Ovary (tissue), 10 donors: ENCODE measurements at places on chromosomes 7 and 10. TPM values are rescaled to one million over a fixed set of nuclear protein-coding genes. Genes with fewer than 3 reads are reported as not detected.

- no peak overlapping the region for H3K27ac ChIP-seq
- no peaks in the 10 kb centered on the region for H3K27me3 ChIP-seq
- peaks cover 12% of the 10 kb centered on the region for H3K4me1 ChIP-seq
Observed at GRCh38 chr10:33315891-33316290, 18.6 kb downstream of the NRP1 start.

DNA sequence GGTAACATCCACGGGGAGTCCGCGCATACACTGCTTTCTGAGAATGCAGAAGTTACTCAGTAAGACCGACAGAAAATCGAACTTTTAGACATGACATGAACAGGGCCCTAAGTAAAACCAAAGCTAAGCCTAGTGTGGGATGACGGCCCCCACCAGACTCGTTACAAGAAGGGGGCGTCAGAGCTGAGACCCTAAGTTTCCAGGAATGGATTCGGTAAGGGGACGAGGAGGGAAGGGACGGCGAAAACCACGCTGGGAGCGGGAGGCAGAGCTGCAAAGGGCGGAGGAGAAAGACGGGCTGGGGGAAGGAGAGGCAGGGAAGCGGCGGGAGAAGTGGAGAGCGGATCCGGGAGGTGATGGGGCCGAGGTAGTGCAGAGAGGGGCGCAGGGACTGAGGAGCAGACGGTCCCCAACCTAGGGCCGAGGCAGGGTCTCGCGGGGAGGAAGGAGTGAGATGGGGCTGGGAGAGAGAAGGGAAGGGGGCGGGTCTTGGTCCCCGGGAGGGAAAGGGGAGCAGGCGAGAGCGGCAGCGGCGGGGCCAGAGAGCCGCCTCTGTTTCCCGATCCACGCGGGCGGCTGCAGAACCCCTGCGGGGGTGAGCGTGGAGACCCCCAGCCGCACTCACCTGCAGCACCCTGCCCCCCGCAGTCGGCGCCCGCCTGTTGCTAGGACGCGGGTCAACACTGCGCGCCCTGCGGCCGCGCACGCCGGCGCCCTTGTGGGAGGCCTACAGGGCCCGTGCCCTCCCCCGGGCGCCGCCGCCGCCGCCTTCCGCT is 513 bp downstream of the ODAD2 start:
- H3K27me3 ChIP-seq = no peaks in the 10 kb centered on the region
- peak; percentile 63 for DNase-seq
- H3K4me1 ChIP-seq = no peaks in the 10 kb centered on the region
- H3K36me3 ChIP-seq = no peaks in the 10 kb centered on the region

- no peak overlapping the region for H3K27ac ChIP-seq
- H3K4me1 ChIP-seq = peaks cover 1% of the 10 kb centered on the region
- H3K36me3 ChIP-seq = no peaks in the 10 kb centered on the region
- no peaks in the 10 kb centered on the region for H3K27me3 ChIP-seq
- no peak overlapping the region for H3K4me3 ChIP-seq
Observed at GRCh38 chr7:135205850-135206249, 5.5 kb downstream of the WDR91 start.

GRCh38 chr7:128935342-128935730 is 2.4 kb upstream of the IRF5 start:
- no peak for DNase-seq
- H3K27me3 ChIP-seq = no peaks in the 10 kb centered on the region
- H3K27ac ChIP-seq = no peak overlapping the region
- H3K36me3 ChIP-seq = no peaks in the 10 kb centered on the region

- no peak for DNase-seq
- H3K27ac ChIP-seq = no peak overlapping the region
- peaks cover 7% of the 10 kb centered on the region for H3K4me1 ChIP-seq
- H3K4me3 ChIP-seq = no peak overlapping the region
Observed at GRCh38 chr7:41449694-41450093, 253.2 kb downstream of the INHBA start.

- H3K4me3 ChIP-seq = no peak overlapping the region
- H3K36me3 ChIP-seq = no peaks in the 10 kb centered on the region
- no peaks in the 10 kb centered on the region for H3K27me3 ChIP-seq
- no peaks in the 10 kb centered on the region for H3K4me1 ChIP-seq
- no peak overlapping the region for H3K27ac ChIP-seq
Observed at GRCh38 chr10:47049056-47049851, 138.0 kb downstream of the PTPN20 start.

DNA sequence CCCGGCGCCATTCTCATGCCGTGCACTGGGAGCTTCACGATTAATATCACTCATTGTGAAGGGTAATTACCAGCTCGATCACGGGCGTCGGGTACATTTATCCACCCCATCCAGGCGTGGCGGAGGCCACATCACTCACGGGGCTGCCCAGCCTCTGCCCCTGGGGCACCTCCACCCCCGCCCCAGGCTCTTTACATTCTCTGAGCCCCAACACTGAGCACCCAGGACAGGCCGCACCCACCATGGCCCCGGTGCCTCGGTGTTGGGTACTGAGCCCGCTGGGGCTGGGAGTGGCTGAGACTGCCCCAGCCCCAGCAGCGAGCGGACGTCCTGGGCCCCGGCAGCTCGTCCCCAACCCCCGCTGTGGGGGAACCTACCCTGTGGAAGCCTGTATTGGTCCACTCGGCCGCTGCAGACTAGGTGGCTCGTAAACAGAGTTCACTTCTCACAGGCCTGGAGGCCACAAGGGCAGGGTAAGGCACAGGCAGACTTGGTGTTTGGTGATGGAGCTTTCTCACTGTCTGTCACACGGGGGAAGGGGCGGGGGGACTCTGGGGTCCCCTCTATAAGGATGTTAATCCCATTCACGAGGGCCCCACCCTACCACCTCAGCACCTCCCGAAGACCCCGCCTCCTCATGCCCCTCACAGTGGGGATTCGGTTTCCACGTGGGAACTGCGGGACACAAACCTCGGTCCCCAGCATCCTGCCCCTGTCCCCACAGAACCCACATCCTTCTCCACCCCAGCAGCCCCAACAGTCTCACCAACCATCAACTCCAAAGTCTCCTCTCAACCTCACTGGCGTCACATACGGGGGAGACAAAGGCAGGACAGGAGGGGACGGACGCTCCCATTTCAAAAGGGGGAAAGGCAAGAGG is 184.1 kb downstream of the ELFN1 start:
- H3K4me3 ChIP-seq = no peak overlapping the region
- DNase-seq = peak; percentile 18
- H3K36me3 ChIP-seq = no peaks in the 10 kb centered on the region
- H3K4me1 ChIP-seq = no peaks in the 10 kb centered on the region
- H3K27me3 ChIP-seq = no peaks in the 10 kb centered on the region
- no peak overlapping the region for H3K27ac ChIP-seq

DNA sequence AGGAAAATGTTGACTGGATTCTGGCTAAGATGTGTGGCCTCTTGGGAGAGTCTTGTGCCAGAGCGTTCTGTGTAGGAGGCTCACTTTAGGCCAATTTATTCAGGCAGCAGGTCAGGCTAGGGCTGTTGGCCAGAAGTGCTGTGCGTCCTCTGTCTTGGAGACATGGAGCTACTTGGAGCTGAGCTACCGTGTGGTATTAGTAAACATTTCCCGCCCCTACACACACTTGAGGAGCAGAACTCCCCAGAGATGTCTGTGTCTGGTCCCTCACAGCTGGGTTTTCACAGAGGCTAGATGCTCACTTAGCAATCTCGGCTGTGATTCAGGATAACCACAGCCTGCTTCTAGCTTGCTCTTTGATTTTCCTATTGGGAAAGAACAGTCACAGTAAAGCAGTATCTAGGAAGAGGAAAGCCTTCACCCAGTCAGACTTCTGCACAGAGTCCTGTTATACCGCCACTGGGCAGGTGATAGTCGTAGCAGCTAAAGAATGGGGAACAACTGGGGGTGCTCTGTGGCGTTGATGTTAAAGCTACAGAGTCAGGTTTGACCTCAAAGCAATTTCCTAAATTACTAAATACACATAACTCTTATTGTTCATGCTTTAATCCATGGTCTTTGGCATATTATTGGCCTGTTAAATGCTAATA is 86.7 kb downstream of the MDFIC start:
- H3K4me3 ChIP-seq = no peak overlapping the region
- no peaks in the 10 kb centered on the region for H3K27me3 ChIP-seq
- no peaks in the 10 kb centered on the region for H3K36me3 ChIP-seq
- DNase-seq = peak; percentile 72

DNA sequence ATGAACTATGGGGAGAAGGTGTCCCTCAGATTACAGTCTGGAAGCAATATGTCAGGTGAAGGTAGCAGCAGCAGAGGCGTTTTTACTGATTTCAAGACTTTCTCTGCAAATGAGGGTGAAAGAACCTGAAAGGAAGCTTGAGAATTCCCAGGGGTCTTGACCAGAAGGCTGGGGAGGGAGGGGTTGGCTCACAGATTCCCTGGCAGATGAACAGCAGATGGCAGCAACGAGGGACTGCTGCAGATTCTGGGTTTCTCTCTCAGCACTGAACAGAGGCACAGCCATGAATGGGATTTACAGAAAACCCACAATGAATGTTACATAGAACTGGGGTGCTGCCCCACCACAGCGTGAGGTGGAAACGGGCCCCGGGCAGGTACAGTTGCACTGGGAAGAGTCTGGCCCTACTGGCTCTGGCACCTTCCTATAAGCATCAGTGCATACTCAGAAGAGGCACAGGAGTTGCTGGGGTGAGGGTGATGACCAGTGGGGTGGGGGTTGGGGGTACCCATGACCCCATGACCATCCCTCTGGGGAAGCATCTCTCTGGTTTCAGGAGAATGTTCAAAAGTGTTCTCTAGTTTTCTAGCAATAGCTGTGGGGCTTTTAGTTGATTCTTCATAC is 317.8 kb downstream of the SH2D4B start:
- no peak overlapping the region for H3K4me3 ChIP-seq
- no peaks in the 10 kb centered on the region for H3K4me1 ChIP-seq

DNA sequence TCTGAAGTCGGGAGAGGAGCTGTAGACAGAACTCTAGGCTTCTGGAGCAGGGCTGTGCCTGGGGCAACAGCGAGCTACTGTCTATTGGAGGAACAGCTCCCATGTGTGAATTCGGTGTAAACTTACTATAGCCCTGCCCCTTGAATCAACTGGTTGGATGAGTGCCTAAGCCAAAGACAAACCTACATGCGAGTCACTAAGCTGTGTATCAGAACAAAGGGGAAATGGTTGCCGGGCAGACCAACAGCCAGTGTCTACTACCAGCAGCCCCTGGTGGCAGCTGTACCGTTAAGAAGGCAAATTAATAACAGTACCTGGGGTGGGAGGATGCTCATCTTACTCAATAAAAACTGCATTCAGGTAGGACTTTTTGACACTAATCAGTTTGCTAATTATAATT is 343.6 kb downstream of the ACTR3B start:
- H3K36me3 ChIP-seq = no peaks in the 10 kb centered on the region
- no peak overlapping the region for H3K4me3 ChIP-seq
- no peak overlapping the region for H3K27ac ChIP-seq
- H3K27me3 ChIP-seq = no peaks in the 10 kb centered on the region
- H3K4me1 ChIP-seq = no peaks in the 10 kb centered on the region

DNA sequence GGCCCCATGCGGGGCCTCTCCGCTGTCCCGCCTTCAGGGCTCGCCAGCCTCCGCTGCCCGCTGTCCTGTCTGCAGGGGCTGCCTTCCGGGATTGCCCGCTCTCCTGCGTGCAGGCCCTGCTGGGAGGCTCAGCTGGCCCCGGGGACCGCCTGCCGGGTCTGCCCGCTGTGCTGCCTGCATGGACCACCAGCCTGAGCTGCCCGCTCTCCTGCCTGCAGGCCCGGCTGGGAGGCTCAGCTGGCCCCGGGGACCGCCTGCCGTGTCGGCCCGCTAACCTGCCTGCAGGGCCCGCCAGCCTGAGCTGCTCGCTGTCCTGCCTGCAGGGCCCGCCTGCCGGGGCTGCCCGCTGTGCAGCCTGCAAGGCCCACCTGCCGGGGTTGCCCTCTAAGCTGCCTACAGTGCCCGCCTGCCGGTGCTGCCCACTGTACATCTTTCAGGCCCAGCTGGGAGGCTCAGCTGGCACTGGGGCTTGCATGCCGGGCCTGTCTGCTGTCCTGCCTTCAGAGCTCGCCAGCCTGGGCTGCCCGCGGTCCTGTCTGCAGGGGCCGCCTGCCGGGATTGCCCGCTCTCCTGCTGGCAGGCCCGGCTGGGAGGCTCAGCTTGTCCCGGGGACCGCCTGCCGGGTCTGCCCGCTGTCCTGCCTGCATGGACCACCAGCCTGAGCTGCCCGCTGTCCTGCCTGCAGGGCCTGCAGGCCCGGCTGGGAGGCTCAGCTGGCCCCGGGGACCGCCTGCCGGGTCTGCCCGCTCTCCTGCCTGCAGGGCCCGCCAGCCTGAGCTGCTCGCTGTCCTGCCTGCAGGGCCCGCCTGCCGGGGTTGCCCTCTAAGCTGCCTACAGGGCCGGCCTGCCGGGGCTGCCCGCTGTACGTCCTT is 165.1 kb downstream of the GLRX3 start:
- peaks cover 2% of the 10 kb centered on the region for H3K27me3 ChIP-seq
- peaks cover 2% of the 10 kb centered on the region for H3K4me1 ChIP-seq
- H3K4me3 ChIP-seq = peak overlapping the region; percentile 27
- no peaks in the 10 kb centered on the region for H3K36me3 ChIP-seq

DNA sequence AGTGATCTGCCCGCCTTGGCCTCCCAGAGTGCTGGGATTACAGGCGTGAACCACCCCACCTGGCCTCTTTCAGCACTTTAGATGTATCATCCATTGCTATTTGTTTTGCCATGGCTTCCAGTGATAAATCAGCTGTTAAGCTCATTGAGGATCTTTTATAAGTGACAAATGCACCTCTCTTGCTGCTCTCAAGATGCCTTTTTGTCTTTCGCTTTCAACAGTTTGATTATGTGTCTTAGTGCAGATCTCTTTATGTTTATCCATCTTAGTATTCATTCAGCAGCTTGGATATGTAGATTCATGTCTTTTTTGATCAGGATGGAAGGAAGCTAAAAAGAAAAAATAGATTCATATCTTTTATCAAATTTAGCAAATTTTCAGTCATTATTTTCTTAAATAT is 105.6 kb downstream of the MAPK8 start:
- H3K4me3 ChIP-seq = no peak overlapping the region
- no peak overlapping the region for H3K27ac ChIP-seq
- DNase-seq = no peak
- H3K36me3 ChIP-seq = no peaks in the 10 kb centered on the region
- H3K27me3 ChIP-seq = no peaks in the 10 kb centered on the region

DNA sequence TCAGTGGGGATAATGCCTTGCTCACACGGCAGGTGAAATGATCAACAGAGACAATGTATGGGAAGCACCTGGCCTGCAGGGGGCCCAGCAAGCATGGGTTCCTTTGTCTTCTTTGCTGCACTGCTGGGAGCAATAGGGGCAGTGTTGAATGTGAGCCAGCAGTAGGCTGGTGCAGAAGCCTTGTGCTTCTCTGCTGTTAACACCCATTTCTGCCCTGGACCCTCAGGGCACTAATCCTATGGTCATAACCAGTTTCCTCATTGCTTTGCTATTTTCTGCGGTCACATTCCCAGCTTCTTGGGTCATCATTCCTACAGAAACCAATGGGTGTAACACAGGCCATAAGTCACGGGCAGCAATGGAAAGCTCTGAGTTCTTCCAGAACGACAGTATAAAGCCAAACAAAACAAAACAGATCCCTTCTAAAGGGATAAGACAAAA is 10.9 kb upstream of the LGI1 start:
- DNase-seq = no peak
- no peak overlapping the region for H3K27ac ChIP-seq
- no peak overlapping the region for H3K4me3 ChIP-seq
- no peaks in the 10 kb centered on the region for H3K4me1 ChIP-seq

Gene CDC14C
- total RNA-seq = not detected

Gene OR9A2
- total RNA-seq = 0.22 TPM
